ENCODE measurements at places on chromosomes 2 and 18. TPM values are rescaled to one million over a fixed set of nuclear protein-coding genes. Genes with fewer than 3 reads are reported as not detected.
A peak's percentile ranks its signal among the peaks of the same experiment; 100 is the strongest.

GRCh38 chr18:48605408-48605845 is 66.6 kb downstream of the CTIF start:
- DNase-seq: no peak

Gene APOB
- total RNA-seq: 0.32 TPM

Gene EIF2AK2
- 82.3 TPM for total RNA-seq

Gene ANKRD36
- total RNA-seq: 172 TPM

Gene SLC5A7
- 6.3 TPM for total RNA-seq

GRCh38 chr2:119449521-119449920 is 17.9 kb downstream of the TMEM37 start:
- DNase-seq: no peak

Gene BCL2L11
- total RNA-seq: 10.2 TPM

- no peak for DNase-seq
These were observed 18.8 kb upstream of the MREG start for GRCh38 chr2:216031960-216032689.

- no peak for DNase-seq
These were observed 32.2 kb upstream of the RBM44 start for GRCh38 chr2:237766340-237766739.

Gene G6PC2
- not detected for total RNA-seq

GRCh38 chr2:169047256-169048250 is 16.4 kb upstream of the ABCB11 start:
- DNase-seq: no peak

DNA sequence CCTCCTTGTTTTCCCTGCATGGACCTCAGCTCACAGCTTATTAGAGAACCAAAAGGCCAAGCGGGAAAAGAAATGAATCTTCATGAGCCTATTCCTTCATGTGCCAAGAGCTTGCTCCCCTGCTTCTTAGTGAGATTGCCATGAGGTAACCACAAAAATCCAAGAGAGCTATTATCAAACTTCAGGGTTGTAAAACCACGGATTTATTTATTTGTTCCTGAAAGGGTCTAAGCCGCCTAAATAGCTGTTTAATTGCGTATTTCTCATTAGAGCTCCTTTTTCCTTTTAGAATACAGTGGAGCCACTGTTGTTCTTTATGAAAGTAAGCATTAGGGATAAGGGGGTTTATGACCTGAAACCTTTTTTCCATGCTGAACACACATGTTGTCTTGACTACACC is 58.0 kb downstream of the SRD5A2 start:
- DNase-seq: peak; percentile 32

Gene ST8SIA5
- 0.95 TPM for total RNA-seq

Gene ADAM23
- total RNA-seq: 7.4 TPM

GRCh38 chr2:161946489-161947107 is 127.4 kb downstream of the DPP4 start:
- DNase-seq: no peak

All from urinary bladder (tissue), 4 donors.